ENCODE measurements at places on chromosomes 11 and 22.
A peak's percentile ranks its signal among the peaks of the same experiment; 100 is the strongest.

- no peak overlapping the region for H3K27ac ChIP-seq
- H3K27me3 ChIP-seq, result no peaks in the 10 kb centered on the region
- no peaks in the 10 kb centered on the region for H3K36me3 ChIP-seq
Measured at GRCh38 chr11:20357150-20357549, 6.4 kb upstream of the HTATIP2 start.

GRCh38 chr11:11668274-11668673, 46.5 kb upstream of the GALNT18 start:
- H3K4me1 ChIP-seq, result peaks cover 3% of the 10 kb centered on the region
- no peaks in the 10 kb centered on the region for H3K27me3 ChIP-seq
- H3K4me3 ChIP-seq, result no peak overlapping the region
- no peak for DNase-seq
- no peaks in the 10 kb centered on the region for H3K36me3 ChIP-seq
- no peak overlapping the region for H3K27ac ChIP-seq

DNA sequence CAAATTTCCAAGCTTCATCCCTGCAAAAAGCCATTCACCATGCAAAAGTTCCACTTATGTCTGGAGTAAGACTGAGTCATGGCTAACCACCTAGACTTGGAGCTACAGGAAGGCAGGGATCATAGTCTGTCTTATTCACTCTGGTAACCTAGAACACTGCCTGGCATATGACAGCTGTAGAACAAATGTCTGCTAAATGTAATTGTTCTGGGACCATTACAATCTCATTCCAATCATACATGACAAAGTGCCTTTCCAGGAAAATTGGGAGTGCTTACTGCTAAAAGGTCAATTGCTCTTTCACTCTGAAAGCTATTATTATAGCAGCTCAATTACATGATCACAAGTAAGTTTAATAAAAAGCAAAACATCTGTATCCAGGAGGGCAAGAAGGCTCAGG, 99.1 kb upstream of the CHRM4 start:
- H3K27me3 ChIP-seq, result no peaks in the 10 kb centered on the region
- no peak overlapping the region for H3K27ac ChIP-seq
- peaks cover 8% of the 10 kb centered on the region for H3K36me3 ChIP-seq
- no peaks in the 10 kb centered on the region for H3K4me1 ChIP-seq

GRCh38 chr11:46504817-46505613, 88.8 kb downstream of the AMBRA1 start:
- H3K27ac ChIP-seq, result no peak overlapping the region
- H3K27me3 ChIP-seq, result no peaks in the 10 kb centered on the region
- DNase-seq, result no peak
- H3K36me3 ChIP-seq, result peaks cover 7% of the 10 kb centered on the region
- H3K4me3 ChIP-seq, result no peak overlapping the region
- no peaks in the 10 kb centered on the region for H3K4me1 ChIP-seq

DNA sequence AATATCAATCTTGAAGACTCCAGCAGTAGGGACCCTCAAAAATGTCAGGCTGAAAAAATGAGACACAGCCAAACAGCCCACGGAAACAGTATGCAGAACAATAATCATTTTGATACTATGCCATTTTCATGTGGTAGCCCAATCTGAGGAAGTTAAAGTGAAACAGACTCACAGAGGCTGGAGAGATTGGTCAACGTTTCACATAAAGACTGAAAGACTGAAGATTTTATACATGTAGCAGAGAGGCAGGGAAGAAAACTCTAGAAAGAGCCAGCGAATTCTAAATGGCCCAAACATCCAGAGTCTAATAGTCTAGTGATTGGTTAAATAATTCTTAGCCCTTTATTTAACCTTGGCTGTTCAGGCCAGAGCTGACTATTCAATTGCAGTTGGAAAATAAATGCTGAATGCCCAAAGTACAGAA, 49.4 kb downstream of the MAML2 start:
- H3K4me3 ChIP-seq, result no peak overlapping the region
- H3K4me1 ChIP-seq, result no peaks in the 10 kb centered on the region
- H3K27me3 ChIP-seq, result no peaks in the 10 kb centered on the region
- no peak for DNase-seq
- H3K27ac ChIP-seq, result no peak overlapping the region
- H3K36me3 ChIP-seq, result peaks cover 6% of the 10 kb centered on the region

GRCh38 chr11:2798951-2799761, 86.4 kb downstream of the CDKN1C start:
- peak overlapping the region; percentile 22 for H3K27ac ChIP-seq
- H3K36me3 ChIP-seq, result no peaks in the 10 kb centered on the region
- no peaks in the 10 kb centered on the region for H3K27me3 ChIP-seq

- H3K4me1 ChIP-seq, result no peaks in the 10 kb centered on the region
- H3K27me3 ChIP-seq, result no peaks in the 10 kb centered on the region
- no peak for DNase-seq
- no peaks in the 10 kb centered on the region for H3K36me3 ChIP-seq
- no peak overlapping the region for H3K27ac ChIP-seq
Measured at GRCh38 chr11:104043678-104044239, 7.3 kb downstream of the DDI1 start.

- no peaks in the 10 kb centered on the region for H3K36me3 ChIP-seq
- H3K27me3 ChIP-seq, result peaks cover 24% of the 10 kb centered on the region
- peak; percentile 44 for DNase-seq
- no peak within 1 kb of the TSS for H3K27ac ChIP-seq
- H3K4me3 ChIP-seq, result peak within 1 kb of the TSS; percentile 47
Measured at GRCh38 chr11:61507962-61508861, at the start of gene LRRC10B. Gene LRRC10B, plus strand, starts transcription at chr11:61508749. Its CDS starts 250 bp downstream, at chr11:61508999.

GRCh38 chr11:112828421-112828820, 132.8 kb upstream of the NCAM1 start:
- no peaks in the 10 kb centered on the region for H3K4me1 ChIP-seq
- no peak overlapping the region for H3K4me3 ChIP-seq
- no peaks in the 10 kb centered on the region for H3K36me3 ChIP-seq
- DNase-seq, result no peak

DNA sequence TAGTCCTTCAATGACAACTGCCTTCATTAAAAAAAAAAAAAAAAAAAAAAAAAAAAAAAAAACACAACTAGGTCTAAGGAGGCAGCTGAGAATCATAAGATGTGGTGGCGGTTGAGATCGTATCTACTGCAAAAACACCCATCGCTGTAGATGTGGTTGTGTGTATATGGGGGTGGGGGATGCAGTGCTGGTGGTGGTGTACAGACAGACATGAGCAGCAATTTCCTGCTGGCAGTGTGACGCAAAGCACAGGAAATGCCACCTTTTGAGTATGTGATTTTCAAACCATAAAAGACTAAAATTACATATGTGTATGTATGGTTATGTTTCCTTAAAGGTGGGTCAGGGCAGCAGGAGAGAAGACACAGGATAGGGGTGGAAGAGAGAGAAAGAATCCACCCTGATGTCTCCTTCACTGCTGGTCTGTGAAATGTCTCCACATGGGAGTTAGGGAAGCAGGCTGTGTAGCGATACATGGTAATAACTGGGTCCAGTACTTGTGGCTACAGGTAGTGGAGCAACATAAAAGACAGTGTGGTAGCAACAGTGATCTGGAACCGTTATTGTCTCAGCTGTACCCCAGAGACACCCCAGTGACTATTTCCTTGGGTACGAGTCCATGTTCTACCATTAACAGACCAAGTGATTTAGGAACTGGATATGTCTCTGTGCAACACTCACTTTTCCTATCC, 57.9 kb downstream of the SYTL2 start:
- no peaks in the 10 kb centered on the region for H3K36me3 ChIP-seq
- no peaks in the 10 kb centered on the region for H3K27me3 ChIP-seq
- H3K27ac ChIP-seq, result no peak overlapping the region
- H3K4me3 ChIP-seq, result no peak overlapping the region
- DNase-seq, result peak; percentile 32

DNA sequence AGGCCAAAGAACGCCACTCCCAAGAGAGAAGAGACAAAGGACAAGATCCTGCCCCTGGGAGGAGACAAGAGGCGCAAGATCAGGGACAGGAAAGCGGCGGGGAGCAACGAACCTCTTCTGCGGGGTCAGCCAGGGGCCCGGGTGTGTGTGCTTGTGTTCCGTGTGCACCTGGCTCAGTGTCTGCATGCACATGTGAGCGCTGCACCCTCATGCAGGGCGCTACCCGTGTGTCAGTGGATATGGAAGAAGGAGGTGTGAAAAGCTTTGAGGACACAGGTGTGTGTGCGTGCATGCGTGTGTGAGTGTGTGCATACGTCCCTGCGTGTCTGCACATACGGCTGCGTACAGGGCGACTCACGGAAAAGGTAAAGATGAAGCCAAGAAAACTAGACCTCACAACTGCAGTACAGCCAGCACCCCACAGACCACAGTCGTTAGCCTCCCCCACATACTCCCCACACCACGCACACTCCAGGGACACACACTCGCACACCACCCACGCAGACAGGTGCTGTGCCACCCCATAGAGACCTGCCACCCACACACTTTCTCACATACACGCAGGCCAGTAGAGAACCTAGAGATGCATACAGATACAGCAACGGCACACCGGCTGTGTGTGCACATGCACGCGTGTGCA, 11.0 kb upstream of the IGSF9B start:
- H3K27me3 ChIP-seq, result no peaks in the 10 kb centered on the region
- DNase-seq, result no peak
- H3K4me3 ChIP-seq, result no peak overlapping the region
- no peaks in the 10 kb centered on the region for H3K36me3 ChIP-seq
- H3K4me1 ChIP-seq, result no peaks in the 10 kb centered on the region

DNA sequence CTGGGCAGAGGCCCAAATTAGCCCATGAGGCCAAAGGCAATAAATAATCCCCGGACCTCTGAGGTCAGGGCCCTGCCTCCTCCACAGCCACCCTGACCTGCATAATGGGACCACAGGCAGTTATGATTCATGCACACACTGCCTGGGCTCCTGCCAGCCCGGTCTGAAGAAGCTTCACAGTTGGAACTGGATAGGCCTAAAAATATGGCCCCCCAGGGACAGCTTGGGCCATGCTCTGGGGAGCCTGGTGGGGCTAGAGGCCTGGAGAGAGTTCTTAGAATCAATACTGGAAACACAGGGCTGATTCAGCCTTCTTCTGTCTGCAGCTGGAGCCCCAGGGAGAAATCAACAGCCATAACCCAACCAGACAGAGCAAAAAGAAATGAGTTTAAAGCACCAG, 112.8 kb upstream of the CADM1 start:
- H3K27me3 ChIP-seq, result no peaks in the 10 kb centered on the region
- no peaks in the 10 kb centered on the region for H3K36me3 ChIP-seq
- H3K4me1 ChIP-seq, result peaks cover 10% of the 10 kb centered on the region
- no peak for DNase-seq

DNA sequence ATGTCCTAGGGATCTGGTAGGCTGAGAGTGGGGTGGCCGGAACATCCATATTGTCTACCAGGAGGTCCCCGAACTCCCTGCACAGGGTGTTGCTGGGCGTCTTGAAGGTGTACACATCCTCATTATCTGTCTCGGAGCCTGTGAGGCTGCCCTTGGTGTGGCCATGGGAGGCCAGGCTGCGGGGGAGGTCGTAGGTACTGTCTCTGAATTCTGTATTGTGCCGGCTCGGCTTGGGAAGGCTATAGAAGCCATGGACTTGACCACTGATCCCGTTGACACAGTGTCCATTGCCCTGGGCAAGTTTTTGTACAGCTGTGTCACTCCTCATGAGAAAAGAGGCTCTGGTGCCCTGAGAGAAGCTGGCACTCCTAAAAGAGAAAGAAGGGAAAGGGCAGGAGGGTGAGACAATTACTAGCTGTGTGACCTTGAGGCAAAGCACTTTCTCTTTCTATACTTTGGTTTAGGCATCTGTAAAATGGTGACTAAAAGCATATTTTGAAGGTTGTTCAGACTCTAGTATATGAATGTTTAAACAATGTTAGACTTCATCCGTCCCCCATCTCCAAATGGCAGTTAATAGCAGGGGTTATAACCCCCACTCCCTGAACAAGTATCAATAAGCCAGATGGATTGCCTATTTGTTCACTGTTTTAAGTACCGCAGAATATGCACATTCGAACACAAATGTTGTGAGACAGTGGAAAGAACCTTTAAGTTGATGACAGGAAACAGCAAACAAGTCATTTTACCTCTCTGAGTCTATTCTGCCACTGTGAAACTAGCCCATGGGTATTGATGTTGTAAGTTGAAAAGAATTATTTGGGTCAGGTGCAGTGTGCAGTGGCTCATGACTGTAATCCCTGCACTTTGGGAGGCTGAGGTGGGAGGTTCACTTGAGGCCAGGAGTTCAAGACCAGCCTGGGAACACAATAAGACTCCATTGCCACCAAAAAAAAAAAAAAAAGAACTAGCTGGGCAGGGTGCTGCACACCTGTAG, 38.3 kb downstream of the USP35 start:
- H3K4me3 ChIP-seq, result no peak overlapping the region
- peaks cover 53% of the 10 kb centered on the region for H3K36me3 ChIP-seq
- no peaks in the 10 kb centered on the region for H3K27me3 ChIP-seq
- no peak for DNase-seq
- H3K27ac ChIP-seq, result no peak overlapping the region

DNA sequence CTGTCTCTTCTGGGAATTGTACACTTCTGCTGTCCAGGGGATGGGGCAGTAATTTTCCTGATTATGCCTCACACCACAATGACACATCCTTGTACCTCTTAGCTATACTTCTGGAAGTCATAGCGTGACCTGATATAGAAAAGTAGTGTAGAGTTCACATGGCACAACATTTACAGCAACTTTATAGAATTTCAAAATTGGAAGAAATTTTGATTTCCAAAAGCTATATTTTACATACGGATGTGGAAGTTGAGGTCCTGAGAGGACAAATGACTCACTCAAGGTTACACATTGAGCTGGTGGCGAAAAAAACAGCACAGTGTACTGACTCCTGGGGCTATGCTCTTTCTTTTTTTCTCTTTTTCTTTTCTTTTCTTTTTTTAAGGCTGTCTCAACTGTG, 6.3 kb upstream of the CYP2R1 start:
- H3K27me3 ChIP-seq, result no peaks in the 10 kb centered on the region
- DNase-seq, result no peak
- H3K36me3 ChIP-seq, result no peaks in the 10 kb centered on the region
- no peak overlapping the region for H3K27ac ChIP-seq
- H3K4me1 ChIP-seq, result no peaks in the 10 kb centered on the region

GRCh38 chr22:46728470-46728869, 9.6 kb downstream of the CERK start:
- no peak overlapping the region for H3K4me3 ChIP-seq
- DNase-seq, result no peak
- H3K27ac ChIP-seq, result no peak overlapping the region

- H3K27me3 ChIP-seq, result no peaks in the 10 kb centered on the region
- H3K4me3 ChIP-seq, result no peak overlapping the region
- peak; percentile 1 for DNase-seq
- no peak overlapping the region for H3K27ac ChIP-seq
- H3K36me3 ChIP-seq, result no peaks in the 10 kb centered on the region
- peaks cover 3% of the 10 kb centered on the region for H3K4me1 ChIP-seq
Measured at GRCh38 chr11:118318581-118319336, 14.2 kb downstream of the CD3E start.

DNA sequence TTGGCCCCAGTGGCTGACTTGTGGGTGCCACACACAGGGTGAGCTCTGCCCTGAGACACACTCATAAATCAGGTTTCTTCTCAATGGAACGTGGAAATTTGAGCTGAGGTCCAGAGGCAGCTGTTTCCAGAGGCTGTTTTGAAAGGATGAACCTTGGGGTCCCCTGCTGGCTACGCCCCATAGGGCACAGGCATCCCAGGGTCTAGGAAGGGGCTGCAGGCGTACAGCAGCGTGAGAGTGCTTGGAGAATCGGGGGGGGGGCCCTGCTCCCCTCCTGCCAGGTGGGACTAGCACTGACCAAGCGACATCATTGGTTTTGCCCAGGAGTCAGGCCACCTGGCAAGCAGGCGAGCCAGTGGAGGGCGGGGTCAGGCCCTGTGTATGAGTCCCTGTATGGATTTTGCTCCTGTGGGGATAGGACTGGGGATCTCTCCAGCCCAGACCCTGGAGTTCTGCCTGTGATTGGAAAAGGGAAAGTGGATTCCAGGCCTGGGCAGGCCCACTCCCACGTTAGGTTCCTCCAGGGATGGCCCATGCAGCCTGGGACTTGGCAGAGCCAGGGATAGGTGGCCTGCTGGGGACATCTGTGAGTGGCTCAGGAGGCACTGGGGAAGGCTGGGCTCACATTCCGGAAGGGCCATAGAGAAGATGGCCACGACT, 61.0 kb downstream of the FBXO7 start:
- no peak overlapping the region for H3K27ac ChIP-seq
- peaks cover 2% of the 10 kb centered on the region for H3K36me3 ChIP-seq
- H3K4me1 ChIP-seq, result peaks cover 41% of the 10 kb centered on the region

Data from trophoblast cell (in vitro differentiated cells and primary cell).